Retinal pigment epithelial cell (primary cell): ENCODE measurements at places on chromosomes 5 and 9.

DNA sequence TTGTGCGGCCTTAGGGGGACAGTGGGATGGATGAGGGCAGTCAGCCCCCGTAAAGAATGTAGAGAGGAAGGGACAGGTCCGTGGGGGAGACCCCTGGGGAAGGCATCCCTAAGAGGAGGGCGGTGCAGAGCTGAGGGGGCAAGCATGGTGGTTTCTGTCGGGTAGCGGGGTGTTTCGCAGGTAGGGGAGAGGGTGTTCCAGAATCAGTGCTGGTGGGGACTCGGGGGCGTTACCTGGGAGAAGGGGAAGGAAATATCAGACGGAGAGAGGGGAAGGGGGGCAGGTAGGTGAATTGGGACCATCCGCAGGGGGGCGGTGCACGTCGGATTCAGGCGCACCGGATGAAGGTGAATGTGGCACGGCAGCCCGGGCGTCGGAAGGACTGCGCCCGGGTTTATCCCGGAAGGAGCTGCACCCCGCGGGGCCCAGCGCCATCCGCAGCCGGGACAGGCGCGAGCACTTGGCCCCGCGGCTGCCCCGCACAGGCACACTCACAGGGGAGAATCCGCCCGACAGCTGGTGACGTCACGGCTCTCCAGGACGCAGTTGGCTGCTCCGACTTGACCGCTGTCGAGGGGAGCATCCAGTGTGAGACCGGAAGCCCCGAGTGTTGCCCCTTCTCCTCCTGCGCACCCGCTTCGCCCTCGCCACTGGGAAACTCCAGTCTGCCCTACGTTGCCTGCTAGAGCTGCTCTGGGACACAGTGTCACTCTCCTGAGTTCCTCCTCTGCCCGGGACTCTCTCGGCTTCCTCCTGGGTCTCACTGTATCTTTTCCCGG lies 1.3 kb downstream of the CD72 start:
- peak; percentile 11 for DNase-seq

DNA sequence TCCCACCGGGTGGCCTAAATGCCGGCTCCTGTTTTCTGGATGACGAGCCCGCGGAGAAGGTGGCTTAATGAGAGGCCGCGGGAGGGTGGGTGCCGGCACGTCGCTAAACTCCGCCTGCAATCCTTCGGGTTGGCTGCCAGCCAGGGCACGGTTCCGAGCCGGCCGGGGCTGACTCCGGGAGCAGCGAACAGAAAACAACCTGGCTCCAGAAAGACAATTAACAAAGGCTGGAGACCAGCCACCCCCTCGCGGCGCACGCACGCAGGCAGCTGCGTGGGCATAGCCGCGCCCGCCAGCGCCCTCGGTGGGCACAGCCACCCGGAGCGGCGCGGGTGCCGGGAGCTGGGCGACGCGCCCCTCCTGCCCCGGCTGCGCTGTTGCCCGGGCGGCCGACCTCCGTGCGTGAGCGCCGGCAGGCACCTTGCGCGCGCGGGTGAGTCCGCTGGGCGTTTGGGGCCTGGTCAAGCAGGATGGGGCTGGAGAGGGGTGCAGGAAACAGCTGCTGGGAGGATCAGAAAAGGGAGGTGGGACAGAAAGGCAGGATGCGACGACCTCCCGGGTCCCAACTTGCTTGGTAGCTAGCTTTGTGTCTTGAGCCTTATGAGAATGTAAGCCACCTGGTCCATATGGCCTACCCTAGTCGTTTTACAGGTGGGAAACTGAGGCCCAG lies at the start of gene ARHGEF37:
ARHGEF37 (plus strand) TSS at position 307 of the 670 bp plus-strand sequence. CDS start 16,272 bp downstream, outside the sequence.
- DNase-seq = peak; percentile 63

GRCh38 chr9:116547729-116548426 lies 139.2 kb upstream of the TRIM32 start:
- DNase-seq = no peak

DNA sequence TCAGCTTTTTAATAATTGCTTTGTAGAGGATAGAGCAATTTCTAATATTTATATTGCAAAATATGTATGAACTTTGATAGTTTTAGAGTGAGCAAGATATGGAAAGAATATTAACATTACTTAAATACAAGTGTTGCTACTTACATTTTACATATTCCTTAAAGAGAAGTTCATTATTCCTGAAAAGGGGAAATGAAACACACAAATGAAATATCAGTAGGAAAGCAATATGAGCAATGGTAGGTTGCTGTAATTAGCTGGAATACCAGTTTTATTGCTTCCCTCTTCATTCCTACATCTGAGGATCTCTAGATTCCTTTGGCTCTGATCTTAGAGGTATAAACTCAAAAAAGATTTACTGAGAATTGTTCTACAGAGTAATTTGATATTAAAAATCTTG lies 414.1 kb downstream of the FAM170A start:
- no peak for DNase-seq

DNA sequence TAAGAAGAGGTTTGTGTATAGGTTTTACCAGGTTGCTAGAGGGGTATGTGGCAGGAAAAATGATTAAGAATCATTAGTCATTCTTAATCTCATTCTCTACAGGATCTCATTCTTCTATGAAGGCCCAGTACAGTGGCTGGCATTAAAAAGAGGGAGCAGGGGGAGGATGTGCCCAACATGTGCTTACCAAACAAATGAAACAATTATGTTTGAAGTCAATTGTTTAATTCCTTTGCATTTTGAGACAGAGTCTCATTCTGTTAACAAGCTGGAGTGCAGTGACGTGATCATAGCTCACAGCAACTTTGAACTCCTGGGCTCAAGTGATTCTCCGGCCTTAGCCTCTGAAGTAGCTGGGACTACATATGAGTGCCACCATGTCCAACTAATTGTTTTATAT lies 23.0 kb downstream of the FNIP1 start:
- peak; percentile 76 for DNase-seq
